KG1 (cell line): ENCODE measurements at places on chromosomes 3 and 15.

DNA sequence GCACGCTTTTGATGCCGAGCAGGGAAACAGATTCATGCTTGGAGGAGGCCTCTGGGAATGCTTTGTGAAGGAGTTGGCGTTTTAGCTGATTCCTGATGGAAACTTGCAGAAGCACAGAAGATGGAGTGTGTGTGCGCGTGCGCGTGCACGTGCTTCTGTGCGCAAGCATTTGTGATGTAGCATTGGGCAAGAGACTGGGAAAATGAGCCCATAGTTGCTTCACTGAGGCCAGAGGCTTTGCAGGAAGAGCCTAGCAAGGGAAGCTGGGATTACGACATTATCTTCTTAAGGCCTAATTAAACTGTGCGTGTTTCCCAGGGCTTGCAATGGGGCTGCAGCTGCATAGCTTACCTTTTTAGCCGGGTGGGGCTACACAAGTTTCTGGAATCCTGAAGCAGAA is 18.1 kb upstream of the AGBL1 start:
- DNase-seq = no peak

- DNase-seq = peak; percentile 60
These were observed 72.0 kb upstream of the MAP4 start for GRCh38 chr3:48088056-48088748.

GRCh38 chr15:22968366-22968765 is 11.8 kb downstream of the CYFIP1 start:
- no peak for DNase-seq

GRCh38 chr3:9032231-9032777 is 69.0 kb upstream of the RAD18 start:
- no peak for DNase-seq

GRCh38 chr3:149820183-149820582 is 7.2 kb downstream of the RNF13 start:
- no peak for DNase-seq

DNA sequence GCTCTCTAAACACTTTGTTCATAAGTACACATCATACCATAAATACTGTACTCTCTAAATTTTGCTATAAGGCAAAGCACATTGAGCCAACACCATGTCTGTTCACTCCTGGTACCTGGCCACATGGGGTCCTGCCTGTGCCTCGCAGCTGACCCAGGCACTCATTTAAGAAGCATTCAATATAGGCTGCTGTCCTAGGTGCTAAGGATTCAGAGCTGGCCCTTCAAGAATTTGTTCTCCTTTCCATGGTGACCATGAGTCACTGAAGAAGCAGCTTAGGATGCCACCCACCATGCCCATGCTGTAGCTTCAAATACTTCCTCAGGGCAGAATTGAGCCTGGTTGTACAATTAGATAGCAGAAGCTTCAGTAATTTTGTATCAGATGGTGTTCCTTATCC is 119.2 kb upstream of the ZBED2 start:
- no peak for DNase-seq

DNA sequence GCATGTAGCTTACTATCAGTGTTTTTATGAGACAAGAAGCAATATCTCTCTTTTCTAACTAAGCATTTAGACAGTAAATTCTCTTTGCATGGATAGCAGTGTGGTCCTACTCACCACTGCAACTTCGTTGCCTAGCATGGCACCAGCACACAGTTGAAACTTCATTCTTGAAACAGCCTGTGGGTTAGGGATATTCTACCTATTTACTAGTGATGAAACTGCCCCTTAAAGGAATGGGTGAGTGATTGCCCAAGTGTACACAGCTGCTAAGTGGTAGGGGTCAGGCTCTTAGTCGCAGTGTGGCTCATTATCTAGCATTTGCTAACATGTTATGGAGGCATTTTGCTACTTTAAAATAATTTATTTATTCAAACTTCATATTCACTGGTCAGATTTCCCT is 78.4 kb downstream of the CHL1 start:
- no peak for DNase-seq

- no peak for DNase-seq
These were observed 22.7 kb downstream of the CTNNB1 start for GRCh38 chr3:41222012-41222411.

DNA sequence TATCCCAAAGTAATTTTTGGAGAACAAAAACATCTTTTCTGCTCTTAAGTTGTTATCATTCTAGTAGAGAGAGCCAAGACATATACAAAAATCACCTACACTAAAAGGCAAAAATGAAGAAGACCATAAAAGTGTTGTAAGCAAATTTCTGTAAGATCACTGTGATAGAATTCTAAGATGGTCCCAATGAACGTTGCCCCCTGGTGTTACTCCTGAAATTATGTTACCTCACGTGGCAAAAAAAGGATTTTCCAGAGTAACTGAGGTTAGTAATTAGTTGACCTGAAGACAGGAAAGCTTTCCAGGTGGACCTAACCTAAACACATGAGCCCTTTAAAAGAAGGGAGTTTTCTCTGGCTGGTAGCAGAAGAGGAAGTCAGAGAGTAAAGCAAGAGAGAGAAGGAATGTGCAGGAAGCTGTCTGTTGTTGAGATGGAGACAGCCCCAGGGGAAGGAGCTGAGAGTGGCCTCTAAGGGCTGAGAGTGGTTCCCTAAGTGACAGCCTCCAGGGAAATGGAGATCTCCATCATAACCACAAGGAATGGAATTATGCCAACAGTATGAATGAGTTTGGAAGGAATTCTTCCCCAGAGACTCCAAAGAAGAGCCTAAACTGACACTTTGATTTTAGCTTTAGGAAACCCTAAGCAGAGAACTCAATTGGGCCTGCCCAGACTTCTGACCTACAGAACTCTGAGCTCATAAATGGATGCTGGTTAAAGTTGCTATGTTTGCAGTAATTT is 205.9 kb downstream of the CD47 start:
- no peak for DNase-seq

GRCh38 chr3:123284399-123285010 is 82.8 kb downstream of the SEC22A start:
- no peak for DNase-seq

GRCh38 chr15:75153565-75154276 is 48.0 kb upstream of the C15orf39 start:
- DNase-seq = peak; percentile 96

DNA sequence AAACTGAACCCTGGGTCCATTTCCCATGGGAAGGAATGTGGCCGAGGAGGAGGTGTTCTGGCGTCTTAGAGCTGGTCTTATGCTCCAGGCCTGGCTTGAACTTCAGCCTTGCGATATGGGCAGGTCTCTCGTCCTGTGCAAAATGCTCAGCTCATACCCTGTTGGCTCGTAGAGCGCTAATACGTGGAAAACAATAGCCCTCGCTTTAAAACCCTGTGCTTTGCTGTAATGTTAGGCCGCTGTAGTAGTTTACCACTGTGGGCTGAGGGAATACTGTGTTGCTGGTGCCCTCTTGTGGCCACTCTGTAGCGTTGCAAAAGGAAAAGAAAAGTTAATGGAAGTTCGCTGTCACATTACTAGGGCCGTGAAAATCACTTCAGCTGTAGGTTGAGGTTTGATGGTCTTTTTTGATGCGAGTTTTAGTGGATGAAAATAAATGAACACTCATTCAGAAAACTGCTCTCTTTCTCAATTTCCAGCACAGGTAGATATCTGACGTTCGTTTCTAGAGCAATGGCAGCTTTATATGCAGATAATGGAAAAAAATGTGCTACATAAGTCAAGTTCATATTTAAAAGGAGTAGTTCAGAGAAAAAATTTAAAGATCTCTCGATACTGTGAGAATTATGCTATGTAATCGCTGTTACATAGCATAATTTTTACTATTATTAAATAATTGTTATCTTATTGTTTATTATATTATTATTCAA is 92.9 kb downstream of the MCTP2 start:
- peak; percentile 54 for DNase-seq

DNA sequence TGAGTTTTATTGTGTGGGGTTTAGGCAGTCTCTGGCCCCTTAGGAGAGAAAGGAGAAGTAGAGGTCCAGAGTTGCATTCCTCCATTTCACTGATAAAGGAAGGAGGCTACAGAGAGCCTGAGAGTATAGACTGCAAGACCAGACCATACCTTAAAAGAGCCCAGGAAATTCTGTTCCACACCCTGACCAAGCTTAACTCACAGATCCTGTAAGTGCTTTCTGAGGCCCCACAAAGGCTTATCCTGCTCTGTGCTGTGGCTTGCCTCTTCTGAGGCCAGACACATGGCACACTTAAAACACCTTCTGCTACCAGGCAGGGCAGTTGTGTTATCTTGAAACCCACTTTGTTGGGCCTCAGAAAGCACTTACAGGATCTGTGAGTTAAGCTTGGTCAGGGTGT is 39.2 kb upstream of the LEKR1 start:
- no peak for DNase-seq

DNA sequence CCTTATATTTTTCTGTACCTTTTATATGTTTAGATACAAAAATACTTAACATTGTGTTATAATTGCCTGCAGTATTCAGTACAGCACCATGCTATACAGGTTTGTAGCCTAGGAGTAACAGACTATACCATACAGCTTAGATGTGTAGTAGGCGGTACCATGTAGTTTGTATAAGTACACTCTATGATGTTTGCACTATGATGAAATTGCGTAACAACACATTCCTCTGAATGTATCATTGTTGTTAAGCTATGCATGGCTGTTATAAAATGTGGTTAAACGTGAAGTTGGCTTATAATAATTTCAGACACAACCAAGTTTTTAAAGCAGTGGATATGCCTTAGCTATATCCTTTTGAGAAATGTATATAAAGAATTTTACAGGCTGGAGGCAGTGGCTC is 328.3 kb downstream of the PLCL2 start:
- no peak for DNase-seq

GRCh38 chr3:11434017-11434526 is 161.9 kb downstream of the ATG7 start:
- no peak for DNase-seq

DNA sequence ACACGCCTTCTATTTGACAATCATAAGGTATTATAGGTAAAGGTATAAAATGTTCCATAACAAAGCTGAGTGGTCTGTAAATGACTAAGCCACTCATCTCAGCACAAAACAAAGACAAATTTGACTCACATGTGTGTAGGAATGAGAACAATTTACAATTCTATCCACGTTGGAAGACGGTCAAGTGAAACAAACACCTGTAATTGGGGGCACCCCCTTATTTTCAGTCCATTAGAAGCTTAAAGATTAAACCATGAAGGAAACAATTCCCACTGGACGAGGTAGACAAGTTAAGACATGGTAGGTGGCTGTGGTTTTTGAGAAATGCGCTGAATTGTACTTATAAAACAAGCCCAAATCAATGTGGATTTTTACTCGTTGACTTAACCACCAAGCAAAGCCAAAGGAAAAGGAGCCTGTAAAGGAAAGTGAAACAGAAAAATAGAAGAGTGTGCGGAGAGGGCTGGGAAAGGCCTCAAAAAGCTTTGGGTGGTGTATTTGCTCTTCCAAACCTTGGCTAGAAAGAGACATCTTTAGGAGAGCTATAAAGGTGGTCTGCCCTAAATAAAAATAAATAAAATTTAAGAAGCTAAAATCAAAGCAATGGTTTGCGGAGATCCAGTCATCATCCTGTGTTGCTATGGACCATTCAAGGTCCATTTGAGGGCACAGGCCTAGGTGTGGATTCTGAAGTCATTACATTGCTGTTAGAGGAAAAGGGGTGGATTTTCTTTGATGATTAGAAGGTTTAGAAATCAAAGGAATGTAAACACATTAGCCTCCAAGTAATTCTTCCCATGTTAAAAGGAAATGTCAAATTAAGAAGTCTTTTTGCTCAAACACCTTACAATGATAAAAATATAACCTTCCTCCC is 135.0 kb downstream of the TFG start:
- DNase-seq = no peak

GRCh38 chr3:149021830-149022229 is 30.5 kb downstream of the GYG1 start:
- no peak for DNase-seq

DNA sequence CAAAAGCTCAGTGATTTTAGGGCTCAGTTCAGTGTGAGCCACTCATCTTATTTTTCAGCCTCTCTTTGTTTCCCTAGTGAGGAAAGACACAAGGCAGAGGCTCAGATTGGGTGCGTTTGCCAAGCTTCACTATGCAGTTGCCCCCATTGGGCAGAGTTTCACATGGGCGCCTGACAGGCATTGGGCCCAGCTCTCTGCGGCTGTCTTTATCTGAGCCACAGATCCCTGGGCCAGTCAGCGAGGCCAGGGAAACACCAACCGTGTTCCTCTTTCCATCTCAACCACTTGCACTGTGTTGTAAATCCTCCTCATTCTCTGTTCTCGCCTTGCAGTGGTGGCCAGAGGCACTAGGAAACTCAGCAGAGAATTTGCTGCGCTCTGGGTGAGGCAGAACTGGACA is 10.8 kb downstream of the ESYT3 start:
- no peak for DNase-seq

DNA sequence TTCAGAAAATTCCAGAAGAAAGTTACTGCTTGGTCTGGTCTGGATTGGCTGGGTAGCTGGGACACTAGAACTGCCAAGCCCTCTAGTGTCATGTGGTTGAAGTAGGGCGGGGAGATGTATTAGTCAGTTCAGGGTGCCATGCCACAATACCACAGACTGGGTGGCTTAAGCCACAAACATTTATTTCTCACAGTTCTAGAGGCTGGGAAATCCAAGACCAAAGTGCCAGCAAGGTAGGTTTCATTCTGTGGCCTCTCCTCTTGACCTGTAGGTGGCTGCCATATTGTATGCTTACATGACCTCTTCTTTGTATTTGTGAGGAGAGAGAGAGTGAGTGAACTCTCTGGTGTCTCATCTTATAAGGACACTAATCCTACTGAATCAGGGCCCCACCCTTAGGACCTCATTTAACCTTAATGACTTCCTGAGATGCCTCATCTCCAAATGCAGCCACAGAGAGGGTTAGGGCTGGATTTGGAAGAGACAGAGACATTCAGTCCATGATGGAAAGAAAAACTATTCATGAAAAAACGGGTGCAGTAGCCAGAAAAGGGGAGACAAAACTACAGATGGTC is 18.1 kb upstream of the ZSCAN2 start:
- no peak for DNase-seq

- DNase-seq = no peak
These were observed 48.7 kb upstream of the MDFIC2 start for GRCh38 chr3:70360979-70361760.

DNA sequence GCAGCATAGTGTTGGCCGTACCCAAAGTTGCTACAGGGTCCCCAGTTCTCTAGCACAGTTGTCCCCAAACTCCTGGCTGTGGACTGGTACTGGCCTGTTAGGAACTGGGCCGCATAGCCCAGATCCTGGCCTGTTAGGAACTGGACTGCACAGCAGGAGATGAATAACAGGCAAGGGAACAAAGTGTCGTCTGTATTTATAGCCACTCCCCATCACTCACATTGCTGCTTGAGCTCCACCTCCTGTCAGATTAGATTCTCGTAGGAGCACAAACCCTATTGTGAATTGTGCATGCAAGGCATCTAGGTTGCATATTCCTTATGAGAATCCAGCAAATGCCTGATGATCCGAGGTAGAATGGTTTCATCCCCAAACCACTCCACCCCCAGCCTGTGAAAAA is 604.0 kb upstream of the LMCD1 start:
- DNase-seq = no peak

- DNase-seq = no peak
These were observed 279.8 kb downstream of the ZPLD1 start for GRCh38 chr3:102714567-102714966.
